ENCODE measurements at places on chromosomes 4 and X.

- DNase-seq, result no peak
Measured at GRCh38 chr4:52752936-52753335, 1.7 kb upstream of the ERVMER34-1 start.

- no peak for DNase-seq
Measured at GRCh38 chr4:185227131-185227551, 17.7 kb downstream of the SNX25 start.

DNA sequence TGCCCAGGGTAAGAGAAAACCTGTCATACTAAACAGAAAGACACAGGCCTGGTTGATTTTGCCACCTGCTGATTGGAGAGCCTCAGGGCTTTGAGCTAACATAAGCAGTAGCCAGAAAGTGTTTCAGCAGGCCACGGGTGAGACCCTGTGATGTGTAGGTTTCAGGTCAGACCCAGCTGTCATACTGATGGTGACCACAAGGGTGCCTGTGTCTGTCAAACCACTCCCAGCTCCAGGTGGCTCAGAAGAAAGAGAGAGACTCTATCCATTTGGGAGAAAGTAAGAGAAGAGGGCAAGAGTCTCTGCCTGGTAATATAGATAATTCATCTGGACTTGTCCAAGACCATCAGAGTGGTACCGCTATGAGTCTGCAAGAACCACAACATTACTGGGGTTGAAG, 72.8 kb upstream of the NLRP2B start:
- DNase-seq, result no peak

- DNase-seq, result no peak
Measured at GRCh38 chr4:161314371-161314770, 849.4 kb downstream of the FSTL5 start.

GRCh38 chrX:140360284-140360683, 144.6 kb downstream of the SOX3 start:
- DNase-seq, result no peak

- no peak for DNase-seq
Measured at GRCh38 chrX:112664924-112665323, 14.8 kb downstream of the LHFPL1 start.

GRCh38 chrX:115650449-115650848, 89.5 kb downstream of the PLS3 start:
- DNase-seq, result no peak

DNA sequence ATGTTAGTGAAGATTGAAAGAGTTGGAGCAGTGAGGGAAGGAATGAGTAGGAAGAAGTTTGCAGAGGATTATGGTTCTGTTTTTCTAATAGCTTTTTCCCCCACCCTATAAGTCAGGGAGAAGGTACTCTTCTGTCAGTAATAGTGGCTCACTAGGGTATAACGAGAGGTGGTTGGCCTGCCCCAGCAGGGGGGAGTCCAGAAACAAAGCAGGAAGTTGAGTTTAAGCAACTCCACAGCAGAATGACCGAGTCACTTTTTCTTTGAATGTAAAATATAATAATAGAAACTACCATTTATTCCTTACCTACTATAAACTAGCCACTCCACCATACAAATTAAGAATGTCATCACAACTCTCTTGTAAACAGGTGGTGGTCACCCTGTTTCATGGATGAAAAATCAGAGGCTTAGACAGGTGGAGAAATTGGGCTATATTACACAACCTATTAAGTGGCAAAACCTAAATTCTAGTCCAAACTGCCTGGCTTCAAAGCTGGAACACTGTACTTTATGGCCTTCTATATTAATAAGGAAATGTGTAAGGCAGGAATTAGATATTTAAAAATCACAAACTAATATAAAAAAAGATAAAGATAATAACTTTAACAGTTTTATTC, 21.9 kb downstream of the AP1AR start:
- no peak for DNase-seq

DNA sequence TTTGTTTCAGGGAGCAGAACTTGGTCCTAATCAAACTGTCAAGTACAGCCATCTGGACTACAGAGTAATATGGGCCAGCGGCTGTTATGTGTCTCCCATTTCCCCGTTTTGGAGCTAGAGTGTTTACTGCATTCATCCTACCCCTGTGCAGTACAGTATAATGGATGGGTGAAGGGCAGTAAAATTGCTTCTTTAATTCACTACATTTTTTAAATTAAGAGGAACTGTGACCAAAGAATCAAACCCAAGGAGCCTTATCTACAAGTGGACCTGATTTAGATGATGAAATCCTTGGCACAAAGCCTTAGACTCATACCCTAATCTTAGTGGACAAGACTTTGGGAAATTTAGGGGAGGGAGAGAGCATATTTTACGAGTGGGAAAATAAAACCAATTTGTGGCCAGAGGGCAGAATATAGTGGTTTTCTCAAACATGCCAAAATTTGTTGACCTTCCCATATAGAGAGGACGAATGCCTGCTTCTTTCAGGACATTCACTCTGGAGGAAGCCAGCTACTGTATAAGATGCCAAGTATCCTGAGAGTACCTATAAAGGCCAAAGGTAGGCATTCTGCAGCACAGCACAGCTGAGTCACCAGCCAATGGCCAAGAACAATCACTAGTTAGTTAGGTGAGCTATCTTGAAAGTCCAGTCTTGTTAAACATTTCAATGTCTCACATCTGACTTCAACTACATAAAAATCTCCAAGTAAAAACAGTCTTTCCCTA, 253.8 kb upstream of the KCNIP4 start:
- no peak for DNase-seq

DNA sequence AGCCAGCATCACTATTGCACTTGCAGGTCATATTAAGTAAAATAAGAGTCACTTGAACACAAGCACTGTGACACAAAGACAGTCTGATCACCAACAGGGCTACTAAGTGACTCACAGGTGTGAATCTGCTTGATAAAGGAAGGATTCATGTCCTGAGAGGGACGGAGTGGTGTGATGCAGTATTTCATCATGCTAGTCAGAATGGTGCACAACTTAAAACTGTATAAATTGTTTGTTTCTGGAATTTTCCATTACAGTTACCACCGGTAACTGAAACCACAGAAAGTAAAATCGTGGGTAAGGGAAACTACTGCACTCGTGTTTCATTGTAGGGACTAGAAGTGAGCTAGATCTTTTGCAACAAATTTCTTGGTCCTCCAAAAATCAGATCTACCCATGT, 109.7 kb downstream of the ELOVL6 start:
- DNase-seq, result no peak

DNA sequence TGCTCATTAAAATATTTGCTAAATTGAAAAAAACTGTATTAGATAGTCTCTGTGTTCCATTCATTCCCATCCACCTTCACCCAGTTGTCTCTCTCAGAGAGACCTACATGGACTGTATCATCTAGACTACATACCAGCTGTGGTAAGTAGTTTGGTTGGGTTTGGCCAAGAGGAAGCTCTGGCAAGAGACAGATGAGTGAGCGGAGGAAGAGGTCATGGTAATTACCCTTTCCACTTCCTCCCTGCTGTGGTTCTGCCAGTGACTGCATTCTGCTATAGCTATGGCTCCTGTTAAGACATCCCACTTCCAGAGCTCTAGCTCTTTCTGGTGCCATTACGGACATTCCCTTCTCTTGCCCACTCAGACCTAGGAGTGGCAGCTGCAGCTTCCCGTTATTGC, 239.0 kb upstream of the MID1 start:
- DNase-seq, result no peak

GRCh38 chr4:183288955-183289354, 31.1 kb downstream of the CLDN22 start:
- DNase-seq, result no peak

DNA sequence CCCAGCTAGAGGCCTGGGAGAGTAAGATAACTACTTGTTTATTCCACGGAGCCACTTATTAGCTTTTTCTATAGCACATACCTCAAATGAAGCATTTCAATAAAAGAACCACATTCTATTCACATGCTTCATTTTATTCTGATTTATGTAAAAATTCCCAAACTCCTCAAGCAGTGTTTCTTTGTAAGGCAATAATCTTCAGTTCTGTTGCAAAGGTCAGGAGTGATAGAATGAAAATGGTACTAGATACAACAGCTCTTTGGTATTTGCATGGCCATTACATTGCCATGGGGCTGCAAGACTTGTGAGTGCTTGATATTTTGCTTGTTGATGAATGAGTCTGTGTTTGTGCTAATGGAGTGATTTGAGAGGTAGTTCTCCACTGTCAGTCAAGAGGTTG, 39.4 kb downstream of the AR start:
- no peak for DNase-seq

GRCh38 chrX:115892787-115893671, 277.5 kb upstream of the AGTR2 start:
- peak; percentile 81 for DNase-seq

- DNase-seq, result no peak
Measured at GRCh38 chr4:66123190-66123589, 452.9 kb upstream of the EPHA5 start.

DNA sequence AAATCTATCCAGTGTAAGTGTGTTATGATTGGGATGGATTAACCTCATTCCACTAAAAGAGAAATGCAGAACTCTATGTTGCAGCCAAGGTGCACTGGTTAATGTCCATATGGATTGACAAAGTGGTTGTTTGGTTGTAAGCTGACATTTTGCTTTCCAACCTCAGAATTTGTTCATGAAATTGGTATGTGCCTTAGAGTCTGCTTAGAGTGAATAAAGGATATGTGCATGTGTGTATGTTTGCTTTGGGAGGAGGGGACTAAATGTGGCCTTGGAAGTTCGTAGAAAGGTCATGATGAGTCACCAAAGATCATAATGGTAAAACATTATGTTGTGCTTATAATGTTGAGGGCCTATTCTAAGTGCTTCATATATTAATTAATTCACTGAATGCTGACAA, 44.1 kb upstream of the MBNL3 start:
- DNase-seq, result no peak

DNA sequence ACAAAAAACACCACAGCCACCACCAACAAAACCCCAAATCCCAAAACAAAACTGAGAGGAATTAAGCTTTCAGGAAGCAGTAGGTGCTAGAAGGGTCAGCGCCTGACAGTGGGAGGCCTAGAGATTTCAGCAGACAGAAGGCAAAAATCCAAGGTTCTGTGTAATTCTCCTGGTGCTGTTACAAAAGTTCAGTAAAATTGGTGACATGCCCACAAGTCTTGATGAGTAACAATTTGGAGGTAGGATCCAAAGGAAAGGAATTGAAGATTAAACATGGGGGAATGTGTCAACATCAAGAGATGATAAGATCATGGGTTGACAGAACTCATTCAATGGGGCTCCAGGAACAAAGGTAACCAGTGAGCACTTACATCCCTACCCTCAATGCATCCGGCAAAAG, 653.8 kb upstream of the CPEB2 start:
- DNase-seq, result no peak

- DNase-seq, result no peak
Measured at GRCh38 chr4:26343038-26343398, 22.2 kb downstream of the RBPJ start.

DNA sequence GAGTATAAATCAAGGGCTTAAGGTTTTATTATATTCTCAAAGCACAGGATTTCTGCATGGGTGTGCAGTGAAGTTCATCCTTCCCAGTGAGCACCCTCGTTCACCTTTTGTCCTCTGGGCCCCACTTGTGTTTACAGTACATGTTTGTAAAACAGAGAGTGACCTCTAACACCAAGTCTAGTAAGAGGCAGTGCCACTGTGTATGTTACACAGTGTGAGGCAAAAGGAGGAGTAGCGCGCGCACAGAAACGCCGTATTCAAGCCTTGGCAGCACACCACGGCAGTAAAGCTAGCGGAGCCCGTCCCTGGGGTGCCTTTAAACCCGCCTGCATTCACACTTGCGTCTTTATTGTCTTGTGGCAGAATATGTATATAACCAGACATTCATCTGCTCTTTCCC, 51.9 kb downstream of the CCNI start:
- DNase-seq, result no peak

- no peak for DNase-seq
Measured at GRCh38 chr4:78168029-78168428, 110.9 kb downstream of the FRAS1 start.

DNA sequence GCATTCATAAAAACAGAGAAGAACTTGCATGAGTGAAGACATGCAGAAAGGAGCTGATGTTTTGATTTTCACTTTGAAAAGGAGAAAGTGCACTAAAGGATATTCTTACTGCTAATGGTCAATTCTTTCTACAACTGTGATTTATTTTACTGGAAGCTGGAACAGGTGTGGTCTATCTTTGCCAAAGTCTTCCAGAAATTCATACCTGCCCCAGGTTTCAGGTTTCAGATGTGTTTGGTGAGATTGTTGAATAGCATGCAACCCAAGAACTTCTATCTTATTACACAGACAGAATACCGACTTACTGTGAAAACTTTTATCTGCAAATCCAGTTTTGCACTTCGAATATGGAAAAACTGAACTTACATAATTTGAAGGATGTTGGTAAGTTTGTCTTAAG, 388.3 kb downstream of the PDGFC start:
- DNase-seq, result no peak

GRCh38 chrX:40068048-40068447, 29.7 kb downstream of the BCOR start:
- no peak for DNase-seq

GRCh38 chr4:178070163-178070562, 627.9 kb upstream of the AGA start:
- DNase-seq, result no peak

DNA sequence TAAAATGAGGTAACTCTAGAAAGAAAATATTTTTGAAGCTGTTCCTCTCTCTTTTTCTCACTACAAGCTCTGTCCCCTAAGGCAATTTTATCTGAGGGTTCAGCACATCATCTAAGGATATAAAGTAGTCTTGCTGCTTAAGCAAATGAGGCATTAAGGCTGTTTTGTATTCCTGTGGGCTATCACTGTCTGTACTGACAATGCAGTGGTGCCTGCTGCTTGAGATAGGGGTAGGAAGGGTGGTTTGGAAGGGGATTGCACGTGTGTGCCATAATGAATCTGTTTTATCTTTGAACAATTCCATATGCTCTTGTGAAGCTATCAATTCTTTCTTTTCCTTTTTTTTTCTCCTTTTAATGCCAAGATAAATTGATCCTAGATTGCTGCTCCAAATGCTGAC, 128.0 kb upstream of the ATOH1 start:
- DNase-seq, result no peak

DNA sequence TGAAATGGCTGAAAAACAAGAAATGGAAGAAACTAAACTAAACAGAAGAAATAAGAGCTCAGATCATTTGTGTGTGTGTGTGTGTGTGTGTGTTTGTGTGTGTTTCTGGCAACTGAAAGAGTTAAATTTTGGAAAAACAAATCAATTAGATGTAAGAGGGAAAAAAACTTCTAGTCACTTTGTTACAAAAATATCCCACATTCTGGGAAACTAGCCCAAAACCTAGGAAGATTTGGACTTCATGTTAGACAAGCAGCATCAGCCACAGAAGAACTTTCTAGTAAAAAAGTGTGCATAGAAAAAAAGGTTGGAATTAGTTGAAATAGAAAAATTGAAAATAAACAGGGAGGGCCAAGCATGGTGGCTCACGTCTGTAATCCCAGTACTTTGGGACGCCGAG, 111.6 kb upstream of the PRKG2 start:
- DNase-seq, result no peak

DNA sequence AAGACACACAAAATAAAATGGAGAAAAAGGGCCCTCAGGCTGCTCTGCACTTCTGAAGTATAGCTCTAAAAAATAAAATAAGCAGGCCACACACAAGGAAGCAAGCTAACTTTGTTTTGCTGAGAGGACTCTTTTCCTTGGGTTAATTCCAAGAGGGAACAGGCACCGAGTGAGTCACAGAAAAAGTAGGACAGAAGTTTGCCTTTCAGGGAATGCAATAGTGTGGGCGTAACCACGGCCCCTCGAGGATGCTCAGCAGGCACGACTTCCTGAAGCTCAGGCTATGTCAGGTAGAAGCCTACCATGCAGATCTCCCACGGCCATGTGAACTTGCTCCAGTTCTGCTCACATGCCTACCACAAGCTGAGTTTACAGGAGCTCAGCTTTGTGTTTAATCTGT, 22.1 kb downstream of the PPP1R2C start:
- peak; percentile 43 for DNase-seq
